ENCODE measurements at places on chromosomes 4 and X. TPM values are rescaled to one million over a fixed set of nuclear protein-coding genes. Genes with fewer than 3 reads are reported as not detected.

DNA sequence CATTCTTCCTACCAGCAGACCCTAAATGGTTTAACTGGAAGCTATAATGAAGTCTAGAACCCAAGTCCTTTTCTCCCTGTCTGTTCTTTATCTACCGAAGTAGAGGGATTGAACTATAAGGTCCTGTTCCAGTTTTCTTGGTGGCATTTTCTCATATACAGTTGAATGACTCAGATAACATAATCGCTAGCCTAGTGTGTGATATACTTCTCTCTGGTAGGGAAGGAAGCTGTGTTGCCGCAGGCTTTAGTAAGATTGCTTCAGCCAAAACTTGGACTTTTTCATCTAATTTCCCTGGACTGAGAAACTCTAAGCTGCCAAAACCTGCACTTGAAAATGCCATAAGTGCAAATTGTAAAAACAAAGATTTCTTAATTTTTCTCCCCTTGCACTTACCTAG, 123.4 kb downstream of the NWD2 start:
- DNase-seq, result no peak

DNA sequence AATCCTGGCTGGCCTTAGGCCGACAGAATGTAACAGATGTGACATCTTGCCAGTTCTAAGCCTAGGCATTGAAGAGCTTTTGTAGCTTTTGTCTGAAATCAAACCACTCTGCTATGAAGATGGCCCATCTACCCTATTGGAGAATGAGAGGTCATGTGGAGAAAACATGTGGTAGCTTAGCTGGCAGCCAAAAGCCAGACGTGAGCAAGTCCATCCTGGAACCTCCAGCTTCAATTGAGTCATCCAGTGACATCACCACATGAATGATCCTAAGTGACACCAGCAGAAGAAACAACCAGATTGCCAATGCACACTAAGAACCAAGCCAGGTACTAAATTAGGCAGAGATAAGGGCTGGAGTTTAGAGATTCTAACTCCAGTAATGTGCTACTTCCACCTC, 154.8 kb upstream of the ZFP42 start:
- DNase-seq, result no peak

DNA sequence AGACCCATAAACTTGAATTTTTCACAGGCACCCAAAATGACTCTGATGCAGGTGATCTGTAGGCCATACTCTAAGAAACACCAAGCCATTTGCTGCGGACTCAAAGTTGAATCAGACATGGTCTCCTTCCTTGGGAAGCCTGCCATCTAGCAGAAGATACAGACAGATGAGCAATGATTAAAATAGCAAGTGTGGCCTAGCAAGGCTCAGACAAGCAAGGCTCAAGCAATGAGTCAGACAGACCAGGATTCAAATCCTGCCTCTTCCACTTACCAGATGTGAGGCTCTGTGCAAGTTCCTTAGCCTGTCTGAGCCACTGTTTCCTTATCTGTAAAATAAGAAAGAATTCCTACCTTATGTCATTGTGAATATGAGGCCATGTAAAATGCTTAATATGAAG, 2.3 kb downstream of the CCDC149 start:
- DNase-seq, result no peak

- DNase-seq, result no peak
Observed at GRCh38 chr4:40502220-40502619, 127.4 kb downstream of the RBM47 start.

DNA sequence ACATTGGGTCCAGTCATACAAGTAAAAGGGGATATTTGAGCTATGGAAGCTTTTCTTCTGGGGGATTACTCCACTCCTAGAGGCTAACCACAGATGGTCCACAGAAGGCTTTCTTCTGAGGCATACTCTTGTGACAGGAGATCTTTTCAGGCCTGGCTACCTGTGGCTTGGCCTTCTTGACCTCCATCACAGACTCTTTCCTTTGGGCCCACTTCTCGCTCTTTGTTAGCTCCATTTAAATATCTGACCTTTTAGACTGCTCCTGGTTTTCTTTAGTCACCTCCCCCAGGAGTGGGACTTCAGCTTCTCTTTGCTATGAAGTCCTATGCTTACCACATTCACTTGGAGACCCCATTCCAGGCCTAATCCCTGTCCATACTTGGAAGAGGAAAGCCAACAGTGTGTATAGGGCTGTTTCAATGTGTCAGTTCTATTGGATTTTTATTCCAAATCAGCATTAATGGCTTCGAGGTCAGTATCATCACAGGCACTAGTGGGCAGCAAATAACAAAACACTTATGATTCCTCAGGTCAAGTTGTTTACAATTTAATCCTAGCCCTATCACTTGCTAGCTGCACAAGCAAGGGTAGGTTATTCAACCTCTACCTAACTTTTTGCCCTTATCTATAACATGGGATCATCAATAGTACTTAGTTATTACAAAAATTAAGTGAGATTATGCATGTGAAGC, 26.3 kb downstream of the GPC3 start:
- DNase-seq, result no peak

GRCh38 chrX:47746446-47746845, 87.5 kb upstream of the UXT start:
- no peak for DNase-seq

- DNase-seq, result no peak
Observed at GRCh38 chr4:38780833-38781484, 1.8 kb downstream of the TLR10 start.

DNA sequence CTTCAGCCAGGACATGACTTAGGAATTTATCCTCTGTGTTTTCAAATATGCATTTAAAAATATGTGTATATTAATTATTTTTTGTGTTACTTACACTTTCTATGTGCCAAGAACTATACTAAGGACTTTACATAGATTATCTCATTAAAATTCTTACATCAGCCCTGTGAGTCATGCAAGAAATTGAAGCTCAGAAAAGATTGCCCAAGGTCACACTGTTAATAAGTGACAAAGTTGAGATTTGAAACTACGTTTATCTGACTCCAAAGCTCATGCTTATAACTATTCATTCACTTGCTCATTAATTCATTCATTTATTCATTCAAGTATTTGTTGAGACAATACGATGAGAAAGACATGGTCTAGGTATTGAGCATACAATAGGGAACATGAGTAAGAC, 62.9 kb upstream of the CHRDL1 start:
- no peak for DNase-seq

DNA sequence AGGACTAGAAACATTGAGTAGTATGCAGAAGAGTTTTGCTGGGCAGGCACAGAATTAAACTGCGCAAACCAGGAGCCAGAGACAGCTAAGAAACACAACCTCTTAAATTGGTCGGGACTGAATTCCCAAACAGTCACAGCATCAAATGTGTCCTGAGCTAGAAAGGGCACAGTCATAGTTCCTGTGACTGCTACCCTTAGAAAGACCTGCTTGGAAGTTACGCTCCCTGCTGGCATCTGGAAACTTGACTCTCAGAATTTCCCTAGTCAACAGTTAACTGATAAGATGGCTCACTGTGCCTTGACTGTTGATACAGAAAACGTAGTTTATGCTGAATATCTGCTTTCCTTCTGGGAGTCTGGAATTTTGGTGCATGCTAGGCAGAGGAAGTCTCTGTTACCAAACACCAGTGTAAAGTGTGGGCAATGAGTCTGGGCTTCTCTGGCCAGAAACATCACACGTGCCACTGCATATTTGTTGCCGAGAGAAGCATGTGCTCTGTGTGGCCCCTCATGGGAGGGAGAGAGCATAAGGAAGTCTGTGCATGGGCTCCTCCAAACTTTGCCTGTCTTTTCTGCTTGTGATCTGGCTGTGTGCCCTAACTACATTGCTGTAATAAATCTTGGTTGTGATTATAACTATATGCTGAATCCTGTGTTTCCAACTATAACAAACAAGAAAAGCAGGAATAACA, 11.6 kb upstream of the EOLA2 start:
- no peak for DNase-seq

- DNase-seq, result no peak
Observed at GRCh38 chr4:178738026-178738425, 1295.8 kb upstream of the AGA start.

DNA sequence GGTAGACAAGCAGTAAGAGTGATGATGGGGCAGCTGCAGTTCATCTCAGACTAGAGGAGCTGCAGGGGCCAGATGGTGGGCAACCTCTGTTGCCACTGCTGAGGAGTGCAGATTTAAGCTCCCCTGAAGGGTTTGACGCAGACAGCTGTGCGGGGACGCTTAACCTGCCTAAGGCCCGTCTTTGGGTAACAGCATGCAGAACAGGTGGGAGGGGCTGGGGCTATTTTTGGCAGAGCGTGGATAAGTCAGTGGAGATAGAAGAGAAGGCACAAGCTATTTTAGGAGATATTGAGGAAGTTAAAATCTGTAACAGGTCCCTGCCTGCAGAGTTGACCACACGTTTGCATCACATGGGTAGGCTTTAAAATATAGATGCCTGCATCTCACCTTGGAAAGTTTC, 10.5 kb downstream of the CD99 start:
- no peak for DNase-seq

DNA sequence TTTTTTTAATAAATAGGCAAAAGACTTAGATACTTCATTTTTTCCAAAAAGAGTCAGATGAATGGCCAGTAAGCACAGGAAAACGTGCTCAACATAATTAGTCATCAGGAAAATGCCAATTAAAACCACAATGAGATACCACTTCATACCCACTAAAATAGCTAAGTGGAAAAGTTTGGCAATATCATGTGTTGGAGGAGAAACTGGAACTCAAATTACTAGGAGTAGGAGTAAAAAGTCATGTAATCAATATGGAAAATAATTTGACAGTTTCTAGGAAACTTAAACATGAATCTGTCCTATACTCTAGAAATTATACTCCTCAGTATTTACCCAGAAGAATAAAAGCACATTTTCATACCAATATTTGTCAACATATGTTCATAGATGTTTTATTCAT, 449.8 kb downstream of the INPP4B start:
- no peak for DNase-seq

DNA sequence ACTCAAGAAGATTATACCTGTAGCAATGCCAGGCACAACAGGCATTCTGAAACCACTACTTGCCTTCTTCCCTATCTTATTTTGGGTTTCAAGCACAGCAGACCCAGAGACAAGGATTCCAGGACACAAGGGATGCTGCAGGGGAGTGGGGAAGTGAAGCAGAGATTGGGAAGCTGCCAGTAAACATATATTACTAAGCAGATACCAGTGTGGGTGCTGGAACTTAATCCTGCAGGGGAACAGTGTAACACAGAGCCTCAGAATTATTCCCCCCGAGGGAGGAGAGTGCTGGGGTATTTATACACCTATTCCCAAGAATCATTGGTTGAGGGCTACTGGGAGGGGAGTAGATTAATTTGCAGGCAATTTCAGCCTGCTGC, 33.3 kb upstream of the MAML3 start:
- no peak for DNase-seq

DNA sequence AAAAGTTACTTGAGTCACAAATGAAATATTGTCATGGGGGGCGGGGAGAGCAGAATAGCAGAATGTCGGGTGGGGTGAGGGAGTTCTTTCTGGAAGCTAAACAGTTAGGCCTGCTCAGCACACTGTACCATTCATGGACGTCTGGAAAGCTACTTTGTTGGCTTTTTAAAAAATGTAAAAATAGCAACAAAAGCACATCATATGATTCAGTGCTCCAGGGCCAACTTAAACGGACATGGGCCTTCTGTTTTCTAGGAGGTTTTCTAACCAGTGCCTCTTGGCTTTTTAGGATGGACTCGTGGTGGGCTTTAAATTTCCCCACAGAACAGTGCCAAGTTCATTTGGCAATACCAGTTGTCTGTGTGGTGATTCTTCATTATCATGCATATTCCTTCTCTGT, 57.4 kb upstream of the CLCN4 start:
- DNase-seq, result no peak

GRCh38 chrX:110531873-110532580, 173.4 kb downstream of the RTL9 start:
- no peak for DNase-seq

- no peak for DNase-seq
Observed at GRCh38 chr4:16048619-16049419, 35.0 kb downstream of the PROM1 start.

DNA sequence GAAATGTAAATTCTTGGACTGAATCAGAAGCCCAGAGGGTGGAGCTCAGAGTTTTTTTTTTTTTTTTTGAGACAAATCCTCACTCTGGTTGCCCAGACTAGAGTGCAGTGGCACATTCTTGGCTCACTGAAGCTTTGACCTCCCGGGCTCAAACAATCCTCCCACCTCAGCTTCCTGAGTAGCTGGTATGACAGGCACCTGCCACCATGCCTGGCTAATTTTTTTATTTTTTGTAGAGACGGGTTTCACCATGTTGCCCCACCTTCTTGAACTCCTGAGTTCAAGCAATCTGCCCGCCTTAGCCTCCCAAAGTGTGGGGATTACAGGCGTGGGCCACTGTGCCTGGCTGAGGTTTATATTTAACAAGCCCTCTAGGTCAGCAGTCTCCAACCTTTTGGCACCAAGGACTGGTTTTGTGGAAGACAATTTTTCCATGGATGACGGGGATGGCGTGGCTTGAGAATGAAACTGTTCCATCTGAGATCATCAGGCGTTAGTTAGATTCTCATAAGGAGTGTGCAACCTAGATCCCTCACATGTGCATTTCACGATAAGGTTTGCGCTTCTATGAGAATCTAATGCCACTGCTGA, 76.7 kb downstream of the FHIP1A start:
- DNase-seq, result no peak

DNA sequence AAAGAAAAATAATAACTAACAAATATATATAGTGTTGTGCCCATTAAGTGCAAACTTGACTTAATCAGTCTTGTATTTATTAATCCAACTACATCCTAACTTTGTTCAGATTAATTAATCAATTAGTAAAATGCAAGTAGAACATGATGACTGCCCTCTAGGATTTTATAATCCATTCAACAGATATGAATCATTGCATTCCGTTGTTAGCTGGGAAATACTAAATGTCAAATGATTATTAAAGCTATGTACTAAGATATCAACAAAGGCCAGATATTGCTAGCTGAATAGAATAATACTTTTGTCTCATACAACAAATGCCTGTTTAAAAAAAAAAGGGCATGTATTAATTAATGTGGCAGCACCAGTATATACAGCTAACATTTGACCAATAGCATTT, 1366.3 kb downstream of the STIM2 start:
- no peak for DNase-seq

DNA sequence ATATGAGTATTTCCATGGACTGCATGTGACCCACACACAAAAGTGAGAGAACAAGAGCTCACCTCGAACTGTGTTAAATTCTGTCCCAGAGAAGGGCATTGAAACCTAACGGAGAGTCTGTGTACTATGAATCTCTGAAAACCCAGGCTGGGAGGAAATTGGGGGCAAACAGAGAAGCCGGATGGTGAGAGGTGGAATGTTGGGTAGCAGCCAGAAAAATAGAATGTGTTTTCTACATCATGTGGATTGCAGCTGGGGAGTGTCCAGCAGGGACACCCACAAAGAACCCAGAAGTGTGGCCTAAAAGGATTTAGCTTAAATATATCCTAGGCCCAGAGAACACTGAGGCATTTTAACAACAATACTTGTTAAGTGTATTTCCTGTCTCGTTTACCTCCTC, 38.6 kb downstream of the MND1 start:
- no peak for DNase-seq

GRCh38 chr4:10613926-10614478, 70.6 kb downstream of the CLNK start:
- DNase-seq, result no peak

Gene GLOD5
- polyA plus RNA-seq, result 2.8 TPM

Gene FABP2
- polyA plus RNA-seq, result 0.85 TPM

Gene REELD1
- polyA plus RNA-seq, result 0.19 TPM

Gene FAAH2
- 13.5 TPM for polyA plus RNA-seq

Gene EMCN
- polyA plus RNA-seq, result 183 TPM

Gene ZBTB49
- 10.2 TPM for polyA plus RNA-seq

Gene TCEAL4
- polyA plus RNA-seq, result 197 TPM

Gene PTTG2
- polyA plus RNA-seq, result not detected

Gene TMPRSS11D
- polyA plus RNA-seq, result 0.07 TPM

Gene FDCSP
- polyA plus RNA-seq, result 0.86 TPM
